Body of pancreas (tissue), 4 donors: ENCODE measurements at places on chromosomes 5 and 9. TPM values are rescaled to one million over a fixed set of nuclear protein-coding genes. Genes with fewer than 3 reads are reported as not detected.

DNA sequence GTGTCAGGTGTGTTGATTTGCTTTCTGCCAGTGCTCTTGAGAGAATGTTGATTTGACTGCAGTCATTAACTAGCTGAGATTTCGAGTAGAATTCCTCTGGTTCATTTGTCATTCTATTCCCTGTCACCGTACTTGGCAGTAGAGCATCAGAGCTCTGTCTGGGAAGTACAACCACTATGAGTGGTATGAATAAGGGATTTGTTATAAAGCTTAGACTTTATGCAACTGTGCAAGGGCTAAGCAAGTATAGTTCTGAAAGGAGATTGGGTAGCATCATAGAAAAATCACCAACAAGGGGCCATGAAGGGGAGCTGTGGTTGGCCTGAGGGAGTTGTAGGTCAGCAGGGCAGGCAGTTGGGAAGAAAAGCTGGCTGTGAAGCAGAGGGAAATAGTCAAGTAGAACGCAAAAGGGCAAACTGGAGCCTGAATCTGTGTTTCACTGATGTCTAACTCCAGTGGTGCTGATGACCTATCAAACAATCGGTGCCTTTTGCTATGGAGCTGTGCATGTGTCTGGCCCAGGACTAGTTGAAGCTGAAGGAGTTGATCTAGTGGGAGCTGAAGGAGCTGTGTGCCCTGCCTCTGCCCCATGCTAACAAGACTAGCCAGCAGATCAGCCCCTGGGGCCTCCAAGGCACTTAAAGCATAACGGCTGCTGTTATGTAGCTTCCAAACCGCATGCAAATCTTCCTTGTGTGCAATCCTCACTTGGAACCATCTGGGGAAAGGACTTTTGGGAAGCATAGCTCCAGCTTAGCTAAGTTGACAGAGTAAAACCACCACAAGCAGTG, 110.0 kb downstream of the SLC28A3 start:
- no peak for DNase-seq
- no peak overlapping the region for H3K4me3 ChIP-seq
- no peaks in the 10 kb centered on the region for H3K27me3 ChIP-seq

PCDHGB1 gene
- total RNA-seq: 6.9 TPM

PCDHA1 gene
- total RNA-seq: not detected

MARCHF6 gene
- total RNA-seq: 116 TPM

DNA sequence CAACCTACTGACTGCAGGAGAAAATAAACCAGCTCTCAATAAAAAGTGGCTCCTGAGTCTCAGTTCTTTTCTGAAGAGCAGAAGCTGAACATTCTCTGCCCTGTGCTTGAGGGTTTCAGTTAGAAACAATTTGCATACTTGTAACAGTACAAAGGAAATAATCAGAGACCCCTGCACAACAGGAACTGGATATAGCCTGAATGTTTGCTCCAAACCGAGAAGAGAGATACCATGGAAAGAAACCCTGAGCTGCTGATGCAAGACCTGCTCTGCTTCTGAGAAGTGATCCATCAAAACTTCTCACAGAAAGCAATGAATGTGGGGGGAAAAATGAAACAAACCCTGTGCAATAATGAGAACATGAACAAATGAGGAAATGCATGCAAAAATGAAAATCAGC, 592.9 kb downstream of the SEMA5A start:
- no peak overlapping the region for H3K4me3 ChIP-seq
- no peak for DNase-seq
- no peaks in the 10 kb centered on the region for H3K4me1 ChIP-seq

GRCh38 chr5:82766206-82766605, 311.0 kb downstream of the TMEM167A start:
- H3K4me1 ChIP-seq: no peaks in the 10 kb centered on the region
- H3K36me3 ChIP-seq: no peaks in the 10 kb centered on the region
- H3K27ac ChIP-seq: no peak overlapping the region
- H3K4me3 ChIP-seq: no peak overlapping the region
